ENCODE measurements at places on chromosomes 4 and X.
A peak's percentile ranks its signal among the peaks of the same experiment; 100 is the strongest.

GRCh38 chr4:107862658-107863057 is 37.9 kb downstream of the SGMS2 start:
- DNase-seq: no peak

- no peak for DNase-seq
These were observed 76.5 kb downstream of the PSAPL1 start for GRCh38 chr4:7358100-7358735.

- no peak for DNase-seq
These were observed 530.4 kb upstream of the IGFBP7 start for GRCh38 chr4:57640391-57641100.

DNA sequence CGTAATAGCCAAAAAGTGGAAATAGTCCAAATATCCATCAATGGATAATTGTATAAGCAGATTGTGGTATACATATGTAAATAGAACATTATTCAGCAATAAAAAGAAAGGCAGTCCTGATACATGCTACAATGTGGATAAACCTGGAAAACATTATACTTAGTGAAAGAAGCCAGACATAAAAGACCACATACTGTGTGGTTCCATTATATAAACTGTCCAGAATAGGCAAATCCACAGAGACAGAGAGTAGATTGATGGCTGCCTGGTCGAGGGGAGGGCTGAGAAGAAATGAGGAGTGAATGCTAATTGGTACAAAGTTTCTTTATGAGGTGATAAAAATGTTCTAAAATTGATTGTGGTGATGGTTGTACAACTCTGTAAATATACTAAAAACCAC is 397.4 kb upstream of the RPS6KA3 start:
- no peak for DNase-seq

- DNase-seq: no peak
These were observed 162.7 kb upstream of the KIT start for GRCh38 chr4:54495091-54495490.

- DNase-seq: peak; percentile 30
These were observed 4.5 kb downstream of the G6PD start for GRCh38 chrX:154541896-154542722.

DNA sequence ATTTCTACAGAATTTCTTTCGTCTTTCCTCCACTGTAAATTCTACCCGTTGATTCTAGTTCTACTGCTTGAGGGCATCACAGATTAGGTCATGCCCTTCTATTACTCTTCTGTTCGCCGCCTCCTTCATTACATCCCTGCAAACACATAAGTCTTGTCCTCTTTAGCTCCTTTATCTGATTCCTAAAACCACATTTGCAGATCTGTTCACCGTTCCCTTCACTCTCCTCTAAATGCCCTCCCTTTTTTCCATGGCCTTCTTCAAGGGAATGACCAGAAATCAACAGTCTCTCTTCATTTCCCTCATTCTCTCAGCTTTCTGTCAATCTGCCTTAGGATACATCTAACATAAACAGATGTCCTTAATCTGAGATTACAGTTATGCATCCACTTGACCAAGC is 43.1 kb downstream of the BTC start:
- no peak for DNase-seq

DNA sequence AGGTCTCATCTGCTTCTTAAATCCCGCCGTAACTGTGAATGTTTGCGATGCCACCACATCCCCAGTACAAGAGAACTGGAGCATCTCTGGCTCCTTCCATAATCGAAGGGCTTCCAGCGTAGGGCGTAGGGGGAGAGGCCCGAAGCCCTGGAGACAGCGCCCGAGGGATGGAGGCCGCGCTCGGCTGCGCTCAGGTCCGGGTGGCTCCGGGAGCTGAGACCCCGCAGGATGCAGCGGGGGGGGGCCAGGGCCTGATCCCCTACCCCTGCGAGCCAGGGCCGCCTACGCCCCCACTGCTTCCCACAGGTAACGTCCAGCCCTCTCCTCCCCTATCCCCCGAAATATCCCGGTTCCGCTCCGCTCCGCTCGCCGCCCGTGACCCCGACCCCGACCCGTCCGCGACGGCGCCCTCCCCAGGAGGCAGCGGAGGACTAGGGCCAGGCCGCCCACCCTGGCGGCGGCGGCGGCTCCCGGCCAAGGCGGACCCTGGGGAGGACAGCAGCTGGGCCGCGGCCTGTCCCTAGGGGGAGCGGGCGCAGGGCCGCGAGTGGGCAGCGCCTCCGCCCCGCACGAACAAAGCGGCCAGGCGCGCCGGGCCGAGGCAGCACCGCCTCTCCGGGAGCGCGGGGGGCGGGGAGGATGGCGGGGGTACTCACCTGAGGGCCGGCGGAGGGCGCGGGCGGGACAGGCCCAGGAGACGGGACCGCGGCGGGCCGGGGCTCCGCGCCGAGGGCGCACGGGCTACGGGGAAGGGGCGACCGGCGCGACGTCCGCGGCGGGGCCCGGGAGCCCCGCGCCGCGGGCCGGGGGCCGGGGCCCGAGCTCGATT is 723 bp downstream of the WDFY3 start:
- no peak for DNase-seq

GRCh38 chr4:177803151-177803550 is 360.9 kb upstream of the AGA start:
- DNase-seq: no peak

- DNase-seq: no peak
These were observed 30.3 kb downstream of the SH3BGRL start for GRCh38 chrX:81232218-81232617.

- DNase-seq: no peak
These were observed 80.3 kb upstream of the FAM9B start for GRCh38 chrX:9114245-9114644.

- no peak for DNase-seq
These were observed 97.7 kb downstream of the DDX60 start for GRCh38 chr4:168220893-168221292.

GRCh38 chr4:165384598-165384997 is 5.8 kb downstream of the CPE start:
- DNase-seq: no peak

- no peak for DNase-seq
These were observed 25.9 kb downstream of the ADH1A start for GRCh38 chr4:99264927-99265326.

- DNase-seq: no peak
These were observed 46.7 kb downstream of the MAOB start for GRCh38 chrX:43835559-43835958.

- DNase-seq: no peak
These were observed 34.7 kb downstream of the CDX4 start for GRCh38 chrX:73481521-73481920.

GRCh38 chrX:95076449-95076848 is 1402.4 kb downstream of the FAM133A start:
- DNase-seq: no peak

DNA sequence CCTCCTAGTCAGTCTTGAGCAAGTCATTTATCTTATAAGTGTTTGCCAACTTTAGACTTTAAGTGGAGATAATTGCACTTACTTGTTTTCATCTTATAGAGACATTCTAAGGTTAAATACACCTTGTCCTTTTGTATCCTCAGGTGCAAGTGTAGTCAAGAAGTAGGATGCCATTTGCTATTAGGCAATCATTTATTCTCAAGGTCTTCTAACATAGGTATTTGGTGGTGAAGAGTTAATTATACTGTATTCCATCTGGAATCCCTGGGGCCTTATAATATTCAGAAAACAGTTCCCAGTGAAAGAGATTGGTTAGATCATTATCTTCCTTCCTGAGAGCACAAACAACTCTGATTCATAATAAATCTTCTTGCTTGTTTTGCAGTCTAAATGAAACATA is 23.7 kb downstream of the SULT1E1 start:
- no peak for DNase-seq

DNA sequence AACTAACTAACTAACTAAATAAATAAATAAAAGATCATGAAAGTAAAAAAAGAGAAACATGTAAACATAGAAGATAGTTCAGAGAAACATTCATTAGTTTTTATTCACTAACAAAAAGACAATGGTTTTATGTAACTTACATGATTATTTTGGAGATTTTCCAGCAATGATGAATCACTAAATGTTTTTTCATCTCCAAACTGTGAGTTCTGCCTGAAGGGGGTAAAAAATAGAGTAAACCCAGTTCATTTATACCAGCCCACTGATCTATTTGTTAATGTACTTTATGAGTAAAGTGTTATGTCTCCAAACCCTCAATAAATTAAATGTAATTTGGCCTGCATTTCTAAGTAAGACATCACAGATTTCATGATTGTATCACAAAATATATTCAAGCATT is 101.1 kb downstream of the ATP8A1 start:
- DNase-seq: no peak

DNA sequence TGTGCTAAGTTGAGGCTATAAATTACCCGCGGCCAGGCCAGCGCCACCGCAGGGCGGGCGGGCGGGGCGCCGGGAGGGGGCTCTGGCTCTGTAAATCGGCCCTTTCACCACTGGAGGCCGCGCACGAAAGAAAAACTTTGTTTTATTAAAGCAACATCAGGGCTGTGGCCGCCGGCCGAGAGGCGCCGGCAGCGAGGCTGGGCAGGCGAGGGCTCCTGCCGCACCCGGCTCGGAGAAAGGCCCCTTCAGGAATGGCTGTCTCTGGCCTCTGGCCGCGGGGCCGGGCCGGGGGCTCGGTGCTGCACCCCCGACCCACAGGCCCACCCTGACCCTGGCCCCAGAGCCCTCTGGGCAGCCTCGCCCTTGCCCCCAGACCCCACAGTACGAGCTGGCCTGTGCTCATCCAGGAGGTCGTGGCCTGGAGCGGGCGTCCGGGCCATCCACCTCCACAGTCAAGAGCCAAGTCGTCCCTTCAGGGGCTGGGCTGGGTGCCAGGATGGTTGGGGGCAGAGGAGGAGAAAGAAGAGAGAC is 29.5 kb upstream of the FGFR3 start:
- DNase-seq: no peak

- no peak for DNase-seq
These were observed 392.3 kb upstream of the GALNT7 start for GRCh38 chr4:172776203-172776861.

DNA sequence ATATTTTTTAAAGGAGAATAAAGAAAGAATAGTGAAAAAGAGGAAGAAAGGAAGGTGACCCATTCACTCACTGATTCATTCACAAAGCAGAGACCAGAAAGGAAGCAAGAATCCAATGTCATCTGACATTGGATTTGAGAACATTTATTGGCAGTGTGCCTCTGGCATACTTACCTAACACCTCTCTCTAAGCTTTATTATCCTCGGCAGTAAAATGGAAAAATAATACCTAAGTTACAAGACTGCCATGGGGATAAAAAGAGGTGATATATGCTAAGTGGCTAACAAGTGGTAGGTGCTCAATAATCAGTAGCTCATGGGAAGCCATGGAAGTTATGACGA is 41.6 kb upstream of the PPARGC1A start:
- no peak for DNase-seq

- no peak for DNase-seq
These were observed 281.7 kb upstream of the GK2 start for GRCh38 chr4:79689740-79690139.

DNA sequence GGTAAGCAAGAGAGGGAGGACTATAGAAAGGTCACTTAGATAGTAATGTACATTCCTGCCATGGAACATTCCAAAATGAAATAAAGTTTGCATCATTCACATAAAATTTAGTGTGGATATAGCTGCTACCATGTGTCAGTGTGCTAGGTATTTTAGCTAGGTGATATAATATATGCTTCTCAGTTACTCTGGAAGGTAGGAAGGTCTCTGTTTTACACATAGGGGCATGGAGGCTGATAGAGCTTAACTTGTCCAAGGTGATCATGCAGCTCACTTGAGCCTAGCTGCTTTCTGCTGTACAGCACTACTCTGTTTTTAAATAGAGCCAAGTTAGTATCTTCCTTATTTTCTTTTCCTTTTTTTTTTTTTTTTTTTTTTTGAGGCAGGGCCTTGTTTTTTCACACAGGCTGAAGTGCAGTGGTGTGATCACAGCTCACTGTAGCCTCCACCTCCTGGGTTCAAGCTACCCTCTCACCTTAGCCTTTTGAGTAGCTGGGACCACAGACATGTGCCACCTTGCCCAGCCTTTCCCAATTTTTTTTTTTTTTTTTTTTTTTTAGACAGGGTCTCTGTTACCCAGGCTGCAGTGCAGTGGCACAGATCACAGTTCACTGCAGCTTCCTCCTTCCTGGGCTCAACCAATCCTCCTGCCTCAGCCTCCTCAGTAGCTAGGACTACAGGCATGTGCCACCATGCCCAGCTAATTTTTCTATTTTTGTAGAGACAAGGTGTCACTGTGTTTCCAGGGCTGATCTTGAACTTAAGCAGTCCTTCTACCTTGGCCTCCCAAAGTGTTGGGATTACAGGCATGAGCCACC is 10.4 kb downstream of the AFF1 start:
- DNase-seq: no peak

DNA sequence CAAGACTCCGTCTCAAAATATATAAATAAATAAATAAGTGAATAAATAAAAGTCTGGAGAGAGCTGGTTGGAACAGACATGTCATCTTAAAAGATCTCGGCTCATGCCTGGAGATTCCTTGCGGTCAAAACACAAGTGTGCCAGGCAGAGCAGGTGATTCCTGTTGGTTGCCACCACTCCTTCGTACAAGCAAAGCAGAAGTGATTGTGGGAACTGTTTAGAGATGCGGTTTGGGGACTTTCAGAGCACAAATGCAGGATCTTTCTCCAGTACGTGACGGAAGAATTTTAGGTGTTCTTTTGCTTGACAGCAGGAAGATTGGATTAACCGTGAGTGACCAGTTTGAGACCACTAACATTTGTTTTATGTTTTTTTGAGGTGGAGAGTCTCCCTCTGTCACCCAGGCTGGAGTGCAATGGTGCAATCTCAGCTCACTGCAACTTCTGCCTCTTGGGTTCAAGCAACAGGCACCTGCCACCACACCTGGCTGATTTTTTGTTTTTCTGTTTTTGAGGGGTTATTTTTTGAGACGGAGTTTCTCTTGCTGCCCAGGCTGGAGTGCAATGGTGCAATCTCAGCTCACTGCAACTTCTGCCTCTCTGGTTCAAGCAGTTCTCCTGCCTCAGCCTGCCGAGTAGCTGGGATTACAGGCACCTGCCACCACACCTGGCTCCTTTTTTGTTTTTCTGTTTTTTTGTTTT is 2.8 kb upstream of the CRLF2 start:
- no peak for DNase-seq

DNA sequence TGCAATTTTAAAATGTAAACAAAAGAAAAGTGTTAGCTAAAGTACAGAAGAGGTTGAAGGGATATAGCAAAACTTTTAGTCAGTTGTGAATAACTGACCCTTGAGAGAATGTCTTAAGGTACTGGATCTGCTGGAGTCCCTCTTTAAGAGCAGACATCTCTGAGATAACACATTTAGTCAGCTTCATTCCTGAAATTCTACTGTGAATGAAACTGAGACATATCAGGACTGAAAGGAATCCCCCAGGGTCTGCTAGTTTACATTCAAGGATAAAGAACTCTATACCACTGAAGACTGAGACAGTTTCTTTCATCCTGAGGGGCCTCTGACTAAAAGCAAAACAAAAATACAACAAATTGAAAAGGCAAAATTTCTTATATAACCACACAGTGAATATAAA is 54.4 kb downstream of the PGRMC1 start:
- no peak for DNase-seq

GRCh38 chr4:174241162-174241561 is 42.3 kb downstream of the FBXO8 start:
- no peak for DNase-seq

GRCh38 chr4:164536814-164537213 is 217.1 kb upstream of the SMIM31 start:
- DNase-seq: no peak

GRCh38 chr4:53541577-53542206 is 49.6 kb downstream of the LNX1 start:
- no peak for DNase-seq

GRCh38 chrX:103919270-103919637 is 43.2 kb upstream of the TMSB15B start:
- DNase-seq: no peak
